ENCODE measurements at places on chromosomes 5 and 9. TPM values are rescaled to one million over a fixed set of nuclear protein-coding genes. Genes with fewer than 3 reads are reported as not detected.

The SRP19 gene
- polyA plus RNA-seq, result 150 TPM

- no peak for DNase-seq
These were observed 117.0 kb downstream of the GLIS3 start for GRCh38 chr9:4182831-4183230.

The TAS2R1 gene
- polyA plus RNA-seq, result not detected

DNA sequence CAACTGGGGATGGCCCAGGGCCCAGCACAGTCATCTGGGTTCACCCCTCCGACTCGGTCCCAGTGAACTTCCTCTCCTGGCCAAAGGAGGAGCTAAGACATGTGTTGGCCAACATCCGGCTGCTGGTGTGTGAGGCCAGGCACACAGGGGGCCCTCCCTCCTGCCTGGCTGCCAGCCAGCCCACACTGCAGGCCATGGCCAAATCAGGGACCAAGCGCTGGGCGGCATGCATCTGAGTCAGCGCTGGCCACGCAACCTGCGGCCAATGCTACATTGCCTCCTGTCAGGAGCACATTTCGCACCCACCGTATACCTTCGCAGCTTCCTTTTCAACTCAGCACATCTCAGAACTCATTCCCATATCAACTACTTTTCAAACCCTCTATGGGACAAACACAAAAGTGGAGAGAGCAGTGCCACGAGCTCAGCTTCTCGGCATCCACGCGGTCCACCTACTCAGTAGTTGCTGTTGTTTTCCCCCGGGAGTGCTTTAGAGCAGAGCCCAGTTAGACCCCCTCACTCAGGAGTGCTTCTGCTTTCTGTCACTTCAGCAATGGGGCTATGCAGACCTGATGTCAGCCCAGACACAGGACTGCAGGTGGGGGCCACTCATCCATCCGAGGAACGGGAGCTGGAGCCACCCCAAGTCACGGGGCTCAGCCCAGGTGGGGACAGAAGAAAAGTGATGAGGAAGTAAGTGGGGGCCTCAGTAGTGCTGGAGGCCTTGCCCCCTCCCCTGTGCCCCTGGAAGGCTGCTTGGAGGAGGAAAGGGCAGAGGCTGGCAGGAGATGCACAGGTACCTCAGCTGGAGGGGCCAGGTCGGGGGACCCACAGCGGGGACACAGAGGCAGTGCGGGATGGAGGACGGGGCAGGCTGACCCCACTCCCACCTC is 13.9 kb downstream of the NINJ1 start:
- no peak for DNase-seq

The UBE2QL1 gene
- polyA plus RNA-seq, result not detected

The RANBP3L gene
- polyA plus RNA-seq, result not detected

DNA sequence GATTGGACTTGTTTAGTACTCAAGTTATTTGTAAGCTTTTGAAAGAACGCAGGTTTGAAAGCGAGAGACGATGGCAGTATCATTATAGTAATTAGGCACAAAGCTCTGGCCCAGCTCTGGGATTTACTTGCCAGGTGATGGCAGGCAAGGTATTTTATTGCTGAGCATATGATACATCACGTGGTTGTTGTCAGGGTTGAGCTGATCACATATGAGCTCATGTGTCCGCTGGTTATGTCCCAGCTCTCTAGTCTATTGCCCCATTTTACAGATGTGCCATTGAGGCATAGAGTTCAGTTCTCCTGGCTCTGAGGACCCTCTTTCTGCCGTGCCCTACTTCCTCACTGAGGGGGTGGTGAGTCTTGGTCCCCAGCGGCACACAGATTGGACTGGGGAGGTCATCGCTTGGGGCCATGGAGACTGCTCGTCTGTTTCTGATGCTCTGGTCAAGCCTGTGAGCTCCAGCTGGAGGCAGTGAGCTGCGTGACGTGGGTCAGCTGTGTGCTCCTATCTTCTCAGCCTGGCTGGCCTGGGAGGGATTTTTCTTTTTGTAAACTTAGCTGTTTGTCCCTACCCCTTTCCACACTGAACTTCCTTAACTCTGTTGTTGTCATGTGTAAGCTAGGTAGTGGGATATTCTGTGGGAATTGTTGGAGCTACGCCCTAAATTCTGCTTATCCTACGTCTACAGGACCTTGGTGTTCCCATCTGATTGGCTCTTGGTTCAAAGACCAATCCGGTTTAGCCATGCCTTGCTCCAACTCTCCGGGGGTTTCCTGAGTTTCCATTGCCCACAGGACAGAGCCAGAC is 2.2 kb downstream of the NXNL2 start:
- DNase-seq, result no peak

DNA sequence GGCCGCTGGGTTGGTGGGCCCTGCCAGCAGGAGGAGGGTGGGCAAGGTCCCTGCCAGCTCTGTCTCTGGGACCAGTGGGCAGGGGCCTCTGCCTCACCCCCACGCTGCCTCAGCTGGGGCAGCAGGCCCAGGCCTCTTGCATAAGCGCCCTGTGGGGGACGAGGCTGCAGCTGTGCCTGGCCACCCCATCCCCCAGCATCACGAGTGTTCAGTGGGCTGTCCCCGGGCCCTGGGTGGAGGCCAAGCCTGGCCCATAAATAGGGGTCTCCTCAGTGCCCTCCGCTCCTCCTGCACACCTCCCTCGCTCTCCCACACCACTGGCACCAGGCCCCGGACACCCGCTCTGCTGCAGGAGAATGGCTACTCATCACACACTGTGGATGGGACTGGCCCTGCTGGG is at the start of gene PTGDS:
Gene PTGDS, plus strand, starts transcription at position 282 of the 400 bp plus-strand sequence. Its CDS starts 75 bp downstream, at position 357.
- no peak for DNase-seq

The PSD2 gene
- polyA plus RNA-seq, result not detected
